ENCODE measurements at places on chromosomes 6 and 20.

DNA sequence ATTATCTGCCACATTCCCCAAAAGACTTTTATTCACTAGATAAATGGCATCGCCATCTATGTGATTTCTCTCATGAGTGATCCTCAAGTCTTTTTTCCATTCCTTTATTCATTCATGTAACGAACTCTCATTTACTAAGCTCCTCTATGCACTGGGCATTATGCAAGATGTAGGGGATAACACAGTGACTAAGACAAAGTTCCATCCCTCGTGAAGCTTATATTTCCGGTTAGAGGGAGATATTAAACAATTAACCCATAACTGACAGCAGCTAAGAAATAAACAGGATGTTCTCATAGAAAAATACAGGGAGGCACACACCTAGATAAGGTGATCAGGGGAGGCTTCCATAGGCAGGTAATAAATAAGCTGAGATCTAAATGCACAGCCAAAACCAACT is 17.2 kb upstream of the PREX1 start:
- no peak for DNase-seq

GRCh38 chr20:40806929-40807820 is 118.1 kb upstream of the MAFB start:
- DNase-seq, result no peak

DNA sequence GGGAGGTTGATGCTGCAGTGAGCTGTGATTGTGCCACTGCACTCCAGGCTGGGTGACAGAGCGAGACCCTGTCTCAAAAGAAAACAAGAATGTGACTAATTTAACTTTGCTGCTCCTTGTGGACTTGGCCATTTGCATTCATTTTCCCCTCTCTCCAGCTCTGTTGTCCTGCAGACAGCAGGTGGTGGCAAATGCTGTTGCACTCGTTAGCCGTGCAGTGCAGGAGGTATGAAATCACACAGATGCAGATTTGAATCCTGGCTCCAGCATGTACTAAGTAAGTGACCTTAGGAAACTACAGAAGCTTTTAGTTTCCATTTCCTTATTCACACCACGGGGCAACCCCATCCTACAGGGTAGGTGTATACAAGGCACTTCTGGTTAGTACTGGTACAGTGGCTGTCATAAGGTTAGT is 9.6 kb upstream of the BEND3 start:
- DNase-seq, result no peak

DNA sequence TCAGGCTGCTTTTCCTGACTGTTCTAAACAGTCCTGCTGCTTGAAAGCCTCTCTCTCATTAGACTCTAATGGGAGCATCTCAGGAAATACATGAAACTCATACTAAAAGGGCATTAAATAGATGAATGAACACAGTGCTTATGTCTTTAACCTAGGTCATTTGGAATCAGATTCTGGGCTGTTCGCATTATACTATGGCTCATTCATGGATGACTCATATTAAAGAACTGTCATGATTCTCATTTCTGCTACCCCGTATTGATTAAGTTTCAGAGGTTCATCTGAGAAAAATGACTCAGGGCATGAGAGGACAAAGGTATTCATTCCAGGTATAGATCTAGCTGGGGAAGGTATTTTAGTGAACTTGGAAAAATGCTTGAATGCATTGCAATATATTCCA is 335.5 kb downstream of the GJA1 start:
- no peak for DNase-seq

DNA sequence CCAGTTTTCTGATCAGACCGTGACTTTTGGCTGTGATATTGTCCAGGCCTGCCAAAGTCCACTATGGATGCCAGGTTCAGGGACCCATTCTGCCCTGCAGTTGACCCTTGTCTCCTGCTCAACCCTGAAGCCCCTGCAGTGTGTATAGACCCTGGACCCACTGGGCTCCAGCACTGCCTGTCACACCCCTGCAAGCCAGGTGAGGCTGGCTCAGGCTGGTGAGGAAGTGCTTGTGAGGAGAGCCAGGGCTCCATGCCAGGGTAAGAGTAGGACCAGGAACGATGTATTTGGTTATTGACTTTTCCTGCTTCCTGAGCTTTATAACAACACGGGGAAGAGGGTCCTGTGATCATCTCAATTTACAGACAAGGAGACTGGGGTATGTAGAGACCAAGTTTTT is 19.1 kb upstream of the CD93 start:
- no peak for DNase-seq

DNA sequence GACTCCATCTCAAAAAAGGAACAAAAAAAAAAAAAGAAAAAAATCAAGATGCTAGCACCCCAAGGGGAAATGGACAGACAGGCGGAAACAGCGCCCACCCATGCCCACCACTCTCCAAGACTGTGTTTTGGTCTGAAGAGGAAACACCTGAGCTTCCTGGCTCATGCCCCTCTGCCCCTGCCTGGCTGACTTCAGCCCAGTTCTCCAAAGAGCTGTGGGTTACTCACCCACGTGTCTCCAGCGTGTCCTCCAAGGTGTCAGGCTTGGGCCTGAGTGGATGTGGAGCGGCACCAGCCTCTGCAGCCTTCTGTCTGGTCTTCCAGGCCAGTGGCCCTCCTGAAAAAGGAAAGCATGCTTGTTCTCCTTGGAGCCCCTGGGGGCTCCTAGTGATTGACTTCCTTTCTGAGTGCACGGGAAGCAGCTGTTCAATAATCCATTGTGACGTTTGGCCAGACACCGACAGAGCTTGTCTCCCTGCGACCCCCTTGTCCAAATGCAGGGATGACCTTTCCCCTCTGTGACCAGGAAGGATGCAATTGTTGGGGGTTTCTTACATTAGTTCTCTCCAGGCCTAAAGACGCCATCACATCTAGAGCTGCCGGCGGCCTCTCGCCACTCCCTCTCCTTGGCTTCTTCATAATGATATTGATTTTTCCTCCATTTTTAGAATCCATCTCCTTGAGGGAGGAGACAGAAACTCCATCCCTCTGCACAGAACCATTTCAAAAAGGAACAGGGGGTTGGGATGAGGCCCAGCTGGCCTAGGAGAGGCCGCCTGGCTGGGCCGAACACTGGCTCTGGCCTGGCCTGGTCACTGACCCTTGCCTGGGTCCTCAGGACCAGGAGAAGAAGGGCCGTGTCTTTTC is 58.4 kb downstream of the ADNP start:
- DNase-seq, result no peak

GRCh38 chr6:112979830-112980229 is 632.7 kb downstream of the RFPL4B start:
- peak; percentile 74 for DNase-seq

DNA sequence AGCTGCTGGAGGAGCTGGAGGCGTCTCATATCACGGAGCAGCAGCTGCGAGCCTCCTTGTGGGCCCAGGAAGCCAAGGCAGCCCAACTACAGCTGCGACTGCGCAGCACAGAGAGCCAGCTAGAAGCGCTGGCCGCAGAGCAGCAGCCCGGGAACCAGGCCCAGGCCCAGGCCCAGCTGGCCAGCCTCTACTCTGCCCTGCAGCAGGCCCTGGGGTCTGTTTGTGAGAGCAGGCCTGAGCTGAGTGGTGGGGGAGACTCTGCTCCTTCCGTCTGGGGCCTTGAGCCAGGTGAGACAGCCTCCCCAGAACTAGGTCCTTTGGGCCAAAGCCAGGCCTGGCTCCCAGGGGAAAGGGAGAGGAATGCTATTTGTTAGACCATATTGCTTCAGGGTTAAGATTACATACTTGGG is 31.7 kb downstream of the C20orf173 start:
- DNase-seq, result no peak

DNA sequence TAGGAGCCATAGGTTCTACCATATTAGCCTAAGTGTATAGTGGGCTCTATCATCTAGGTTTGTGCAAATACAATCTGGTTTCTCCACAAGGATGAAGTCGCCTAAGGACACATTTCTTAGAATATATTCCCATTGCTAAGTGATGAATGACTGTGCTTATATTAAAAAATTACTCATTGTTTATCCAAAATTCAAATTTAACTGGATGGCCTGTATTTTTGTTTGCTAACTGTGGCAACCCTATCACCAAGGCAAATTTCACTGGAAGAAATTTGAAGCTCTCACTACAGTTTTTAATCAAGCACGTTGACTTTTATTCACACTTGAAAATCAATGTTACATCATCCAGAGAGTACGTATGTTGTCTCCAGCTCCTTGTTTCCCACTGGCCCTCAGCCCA is 13.9 kb downstream of the GCM2 start:
- DNase-seq, result no peak

GRCh38 chr6:133612459-133612858 is 276.5 kb upstream of the TCF21 start:
- no peak for DNase-seq

DNA sequence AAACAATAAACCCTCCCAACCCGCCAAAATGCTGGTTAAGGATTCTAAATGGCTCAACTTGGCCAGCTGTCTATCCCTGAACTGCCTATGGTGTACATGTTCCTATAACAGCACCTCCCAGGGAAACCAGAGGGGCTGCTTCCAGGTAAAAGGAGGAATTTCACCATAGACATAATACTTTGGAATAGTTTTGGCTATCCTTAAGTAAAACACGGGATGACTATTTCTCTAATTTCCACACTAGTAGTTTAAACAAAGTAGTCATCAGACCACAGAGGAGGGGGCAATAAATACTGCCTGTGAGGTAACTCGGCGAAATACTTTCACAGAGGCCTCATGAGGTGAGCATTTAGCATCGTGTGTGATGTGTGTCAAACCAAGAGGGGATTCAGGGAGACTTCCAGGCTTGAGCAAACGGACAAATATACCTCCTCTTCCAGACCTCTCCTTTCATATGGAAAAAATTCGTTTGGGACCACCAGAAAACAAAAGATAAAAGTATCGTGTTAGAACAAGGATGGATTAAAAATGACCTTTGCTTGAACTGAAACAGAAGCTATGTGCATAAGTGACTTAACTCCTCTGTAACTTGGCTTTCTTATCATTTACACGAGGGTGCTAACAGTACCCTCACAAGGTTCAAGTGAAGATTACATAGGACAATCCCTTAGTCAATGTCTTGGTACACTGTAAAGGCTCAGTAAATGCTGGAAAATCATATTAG is 1.0 kb upstream of the XRN2 start:
- DNase-seq, result no peak

DNA sequence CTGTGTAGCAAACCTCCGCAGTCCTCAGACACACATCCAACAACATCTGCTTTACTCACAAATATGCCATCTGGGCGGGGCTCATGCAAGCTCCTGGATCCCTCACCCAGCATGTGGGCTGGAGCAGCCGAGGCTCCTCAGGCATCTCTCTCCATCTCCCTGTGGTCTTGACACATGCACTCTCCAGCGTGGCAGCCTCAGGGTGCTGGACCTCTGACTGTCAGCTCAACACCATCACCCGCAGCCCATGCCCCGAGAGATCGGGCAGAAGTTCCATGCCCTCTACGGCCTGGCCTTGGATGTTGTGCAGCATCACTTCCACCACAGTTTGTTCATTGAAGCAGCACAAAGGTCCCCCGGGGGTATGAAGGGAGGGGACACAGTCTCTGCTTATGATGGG is 32.6 kb upstream of the CD93 start:
- DNase-seq, result no peak

- DNase-seq, result no peak
Observed at GRCh38 chr20:49310705-49311104, 32.8 kb upstream of the ZNFX1 start.

DNA sequence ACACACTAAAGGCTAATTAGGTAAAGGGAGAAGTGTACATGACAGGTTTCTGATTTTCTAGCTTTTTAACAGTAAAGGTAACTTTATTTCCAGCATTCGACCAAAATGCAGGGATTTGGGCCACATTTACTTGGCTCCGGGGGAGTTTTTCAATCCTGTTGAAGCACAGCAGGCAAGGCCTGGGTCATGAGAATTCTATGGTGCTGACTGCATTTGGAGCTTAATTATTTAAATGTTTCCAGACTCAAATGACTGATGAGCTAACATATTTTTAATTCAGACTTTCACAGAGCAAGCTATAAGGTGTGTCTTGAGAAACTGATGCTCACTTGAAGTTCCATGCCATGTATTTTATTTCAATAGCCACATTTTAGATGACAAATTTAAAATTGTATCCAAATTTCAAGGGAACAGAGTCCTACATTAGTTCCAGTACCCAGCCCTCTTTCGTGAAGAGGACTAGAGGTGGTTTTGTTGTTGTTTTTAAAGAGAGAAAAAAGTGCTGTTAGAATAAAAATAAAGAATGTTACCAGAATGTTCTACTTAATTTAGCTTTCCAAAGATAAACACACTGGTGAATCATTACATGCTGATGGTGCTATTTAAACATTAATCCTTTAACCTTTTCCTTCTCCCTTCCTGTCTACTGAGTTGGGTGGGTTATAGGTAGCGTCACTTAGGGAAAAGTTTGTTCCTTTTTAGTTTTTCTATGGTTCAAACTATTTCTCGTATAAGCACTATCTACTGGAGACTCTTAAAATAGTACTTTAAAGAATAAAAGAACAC is 82.3 kb upstream of the PHACTR2 start:
- DNase-seq, result no peak

DNA sequence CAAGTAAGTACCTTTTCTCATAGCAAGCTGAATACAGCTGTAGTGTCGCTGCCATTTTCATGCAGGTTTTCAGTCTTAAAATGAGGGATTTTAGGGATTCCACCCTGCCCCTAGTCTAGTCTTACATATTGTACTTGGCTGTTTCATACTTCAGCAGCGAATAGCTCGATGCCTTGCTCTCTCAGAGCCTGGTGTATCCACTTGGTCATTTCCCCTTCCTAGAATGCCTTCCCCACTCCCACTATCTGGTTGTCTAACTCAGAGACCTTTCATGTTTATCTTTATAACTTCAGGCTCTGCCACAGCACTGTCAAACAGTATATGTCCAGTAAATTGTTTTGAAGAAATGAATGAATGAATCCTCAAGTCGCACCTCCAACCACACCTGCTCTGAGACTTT is 21.1 kb upstream of the IPCEF1 start:
- DNase-seq, result no peak

DNA sequence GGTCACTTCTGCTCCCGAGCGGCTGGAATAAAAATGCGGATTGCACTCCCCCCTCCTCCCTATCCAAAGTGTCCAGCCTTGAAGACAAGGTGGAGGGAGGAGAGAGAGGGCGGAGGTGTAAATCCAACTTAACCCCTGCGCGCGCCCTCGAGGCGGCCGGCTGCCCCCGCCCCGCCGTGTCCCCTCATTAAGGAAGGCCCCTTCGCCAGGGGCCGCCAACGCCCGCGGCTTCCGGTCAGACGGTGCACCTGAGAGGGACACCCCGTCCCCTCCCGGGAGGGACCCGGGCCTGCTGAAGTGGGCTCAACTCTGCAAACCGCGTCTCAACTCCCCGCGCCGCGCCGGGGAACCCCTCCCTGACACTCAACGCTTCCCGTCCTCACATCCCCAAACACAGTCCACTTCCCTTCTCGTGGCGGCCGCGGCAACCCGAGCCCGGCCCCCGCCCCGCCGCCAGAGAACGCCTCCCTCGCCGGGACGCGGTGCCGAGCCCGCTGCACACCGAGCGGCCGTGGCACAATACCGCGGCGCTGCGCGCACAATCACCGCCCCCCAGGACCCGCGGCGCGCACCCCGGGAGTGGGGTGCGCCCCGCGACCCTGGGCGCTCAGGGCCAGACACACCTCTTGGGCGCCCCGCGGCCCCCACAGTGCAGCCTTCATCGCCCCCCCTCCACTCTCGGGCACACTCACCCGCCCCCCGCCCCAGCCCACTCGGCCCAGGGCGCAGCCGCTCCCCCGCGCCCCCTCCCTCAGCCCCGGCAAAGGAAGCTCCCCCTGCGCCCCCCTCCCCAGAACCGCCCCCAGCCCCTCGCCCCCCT is 102.5 kb downstream of the NOL4L start:
- no peak for DNase-seq
